ENCODE measurements at places on chromosomes 5 and 9.

- no peak for DNase-seq
Observed at GRCh38 chr5:72325566-72326305, 5.6 kb downstream of the PTCD2 start.

DNA sequence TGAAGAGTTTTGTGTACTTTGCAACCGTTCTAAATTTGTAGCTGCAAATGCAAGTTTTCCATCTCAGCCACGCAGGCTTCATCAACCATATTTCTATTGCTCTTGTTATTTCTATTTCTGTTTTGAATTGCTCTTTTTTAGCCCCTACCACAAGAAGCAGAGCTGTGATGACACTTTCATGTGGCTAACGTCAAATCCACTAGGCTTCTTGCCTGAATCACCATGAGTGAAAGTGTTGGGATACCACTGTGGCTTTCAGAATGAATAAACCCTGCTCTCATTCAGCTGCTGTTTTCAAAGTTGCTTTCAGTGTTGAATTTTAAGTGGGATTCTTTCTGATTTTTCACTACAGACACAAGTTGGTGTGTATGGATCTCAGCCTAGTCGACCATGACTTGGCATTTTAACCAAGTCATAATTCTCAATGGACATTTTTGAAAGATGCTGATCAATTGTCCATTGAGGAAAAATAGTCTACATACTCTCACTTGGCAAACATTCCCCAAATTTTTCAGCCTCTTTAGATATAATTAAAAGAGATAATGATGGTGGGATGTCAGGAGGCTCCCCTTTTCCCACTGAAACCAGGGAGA is 41.0 kb upstream of the MTAP start:
- no peak for DNase-seq

DNA sequence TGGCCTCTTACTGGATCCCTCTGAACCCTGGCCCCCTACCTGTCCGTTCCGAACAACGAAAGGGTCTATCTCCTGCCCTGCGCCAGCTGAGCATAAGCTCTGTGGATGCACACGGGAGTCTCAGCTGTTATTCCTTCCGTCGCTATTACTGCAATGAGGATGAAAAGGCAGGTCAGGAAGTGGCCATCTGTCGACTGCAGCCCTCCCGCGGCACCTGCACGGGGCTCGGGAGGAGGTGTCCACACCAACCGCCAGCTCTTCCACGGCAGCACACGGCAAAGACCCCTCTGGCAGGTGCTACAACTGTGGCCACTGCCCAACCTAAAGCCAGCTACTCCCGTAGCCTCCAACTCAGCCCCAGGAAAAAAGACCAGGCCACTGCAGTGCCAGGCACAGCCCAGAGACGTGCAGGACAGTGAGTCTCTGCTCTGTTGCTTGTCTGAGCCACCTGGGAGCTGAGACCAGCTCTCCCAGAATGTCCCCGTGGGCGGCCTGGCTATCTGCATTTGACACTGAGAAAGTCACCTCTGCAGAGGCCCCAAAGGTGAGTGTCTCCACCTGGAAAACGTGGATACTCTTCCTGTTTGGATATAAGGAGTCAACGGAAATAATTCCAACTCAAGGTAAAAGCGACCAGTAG is 19.1 kb downstream of the CAMSAP1 start:
- DNase-seq, result no peak

GRCh38 chr5:132488590-132488989 is 2.0 kb downstream of the IRF1 start:
- no peak for DNase-seq

DNA sequence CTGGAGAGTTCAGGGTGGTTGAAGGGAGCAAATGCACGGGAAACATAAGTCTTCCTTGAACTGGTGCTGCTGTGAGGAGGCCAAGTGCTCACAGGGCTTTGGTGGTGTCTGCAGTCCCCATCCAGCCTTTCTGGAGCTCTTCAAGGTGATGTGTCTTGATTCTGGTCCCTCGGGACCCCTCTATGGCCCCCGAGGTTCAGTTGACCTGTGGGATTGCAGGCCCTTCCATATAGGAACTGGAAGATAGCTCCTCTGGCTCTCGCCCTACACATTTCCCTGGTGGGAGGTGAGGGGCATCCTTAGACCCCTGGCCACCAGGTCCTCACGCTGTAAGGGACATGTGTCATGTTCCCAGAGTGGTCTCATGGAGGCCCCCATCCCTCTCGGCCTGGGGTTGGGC is 191.8 kb downstream of the GADD45G start:
- DNase-seq, result no peak
